ENCODE measurements at places on chromosomes 3 and 15.

- DNase-seq, result no peak
These were observed 82.7 kb downstream of the TMEM39A start for GRCh38 chr3:119380697-119381096.

GRCh38 chr3:8981700-8982099, 18.4 kb upstream of the RAD18 start:
- no peak for DNase-seq

GRCh38 chr3:76912841-76913383, 127.0 kb upstream of the ROBO2 start:
- no peak for DNase-seq

DNA sequence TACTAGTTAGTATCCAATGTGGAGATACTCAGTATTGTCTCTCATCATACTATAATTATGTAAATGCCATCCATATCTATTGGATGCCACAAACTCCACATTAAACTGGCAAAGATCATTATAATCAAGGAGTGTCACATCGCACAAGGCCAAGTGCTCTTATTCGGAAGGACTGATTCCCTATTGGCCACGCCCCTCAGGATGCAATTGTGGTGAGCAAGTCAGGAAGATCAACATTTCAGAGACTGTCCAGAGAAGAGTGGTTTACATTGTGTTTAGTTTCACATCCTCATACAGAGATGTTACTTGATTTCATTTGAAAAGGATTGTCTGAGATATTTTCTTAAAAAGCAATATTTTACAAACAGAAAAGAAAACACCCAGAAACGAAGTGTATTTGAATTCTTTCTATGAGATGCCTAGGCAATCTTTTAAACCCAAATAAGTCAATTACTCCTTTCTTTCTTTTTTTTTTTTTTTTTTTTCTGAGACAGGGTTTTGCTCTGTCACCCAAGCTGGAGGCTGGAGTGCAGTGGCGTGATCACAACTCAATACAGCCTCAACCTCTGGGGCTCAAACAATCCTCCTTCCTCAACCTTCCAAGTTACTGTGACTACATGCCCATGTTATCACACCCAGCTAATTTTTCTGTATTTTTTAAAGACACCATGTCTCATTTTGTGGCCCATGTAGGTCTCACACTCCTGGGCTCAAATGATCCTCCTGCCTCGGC, 369.1 kb downstream of the RBMS3 start:
- DNase-seq, result peak; percentile 27

- DNase-seq, result no peak
These were observed 14.3 kb downstream of the ZBTB38 start for GRCh38 chr3:141382571-141382970.

GRCh38 chr3:172442606-172443005, 5.7 kb downstream of the GHSR start:
- no peak for DNase-seq

All from CMK (cell line).